ENCODE measurements at places on chromosomes 13 and 19.
A peak's percentile ranks its signal among the peaks of the same experiment; 100 is the strongest.

GRCh38 chr13:83935566-83935965, 53.3 kb upstream of the SLITRK1 start:
- DNase-seq = no peak

DNA sequence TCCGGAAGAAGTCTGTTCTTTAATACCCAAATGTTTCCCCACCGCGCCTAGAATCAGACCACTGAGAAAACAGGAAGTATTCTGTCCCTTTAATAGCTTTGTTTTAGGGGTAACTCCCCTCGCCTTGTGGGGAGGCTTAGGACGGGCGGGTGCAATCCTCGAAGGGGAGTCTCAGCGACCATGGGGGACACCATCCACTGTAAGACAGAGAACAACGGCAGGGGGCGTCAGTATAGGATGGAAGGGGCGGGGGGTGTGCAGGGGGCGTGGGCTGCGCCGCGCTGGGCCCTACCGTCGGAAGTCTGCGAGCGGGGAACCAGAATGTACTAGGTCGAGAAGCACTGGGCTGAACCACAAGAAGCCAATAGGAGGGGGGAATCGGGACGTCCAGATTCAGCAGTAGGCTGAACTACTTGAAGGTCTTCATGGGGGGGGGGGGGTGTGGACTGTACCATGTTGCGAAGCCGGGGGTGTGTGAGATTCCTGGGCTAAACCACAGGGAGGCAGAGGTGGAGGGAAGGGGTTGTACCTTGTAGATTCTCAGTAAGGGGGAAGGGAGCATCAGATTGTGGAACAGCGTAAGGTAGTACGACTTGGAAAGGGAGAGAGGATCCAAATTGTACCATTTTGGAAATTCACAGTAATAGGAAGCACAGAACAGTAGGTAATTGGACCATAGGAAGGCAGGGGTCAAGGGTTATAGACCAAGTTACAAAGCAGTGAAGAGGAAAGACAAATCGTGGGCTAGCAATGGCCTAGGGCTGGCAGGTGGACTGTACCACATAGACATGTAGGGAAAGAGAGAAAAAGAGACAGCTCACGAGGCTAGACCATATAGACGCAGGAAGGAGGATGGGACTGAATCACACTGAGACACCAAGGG, 1.0 kb upstream of the DBP start:
- peak; percentile 83 for DNase-seq

GRCh38 chr13:93260591-93260990, 34.0 kb downstream of the GPC6 start:
- DNase-seq = no peak

DNA sequence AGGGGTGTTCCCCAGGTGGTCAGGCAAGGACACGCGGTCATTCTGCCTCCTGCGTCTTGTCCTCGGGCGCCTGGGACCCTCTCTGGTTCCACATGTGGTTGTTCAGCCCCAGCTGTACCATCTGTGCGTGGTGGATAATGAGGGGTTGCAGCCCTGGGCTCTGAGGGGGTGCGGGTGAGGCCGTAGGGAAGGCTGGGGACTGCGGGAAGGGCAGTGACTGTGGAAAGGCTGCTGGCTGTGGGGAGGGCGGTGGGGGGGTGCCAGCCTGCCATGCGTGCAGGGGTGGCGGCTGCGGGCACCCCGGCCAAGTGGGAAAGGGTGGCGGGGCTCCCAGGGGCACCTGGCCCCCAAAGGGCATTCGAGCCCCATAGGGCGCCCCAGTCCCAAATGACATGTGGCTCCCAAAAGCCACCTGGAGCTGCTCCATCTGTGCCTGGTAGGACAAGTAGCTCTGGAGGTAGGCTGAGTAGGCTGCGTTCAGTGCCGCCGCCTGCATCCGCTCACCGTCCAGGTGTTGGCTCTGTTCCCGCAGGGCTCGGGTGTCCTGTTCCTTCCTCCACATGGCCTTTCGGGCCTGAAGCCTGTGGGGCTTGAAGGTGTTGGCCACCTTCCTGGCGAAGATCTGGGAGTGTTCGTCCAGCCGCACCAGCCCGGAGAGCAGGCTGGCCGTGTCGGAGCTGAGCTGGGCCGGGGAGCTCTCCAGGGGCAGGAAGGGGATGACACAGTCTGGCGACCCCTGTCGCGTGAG, 15.1 kb downstream of the TICAM1 start:
- no peak for DNase-seq

DNA sequence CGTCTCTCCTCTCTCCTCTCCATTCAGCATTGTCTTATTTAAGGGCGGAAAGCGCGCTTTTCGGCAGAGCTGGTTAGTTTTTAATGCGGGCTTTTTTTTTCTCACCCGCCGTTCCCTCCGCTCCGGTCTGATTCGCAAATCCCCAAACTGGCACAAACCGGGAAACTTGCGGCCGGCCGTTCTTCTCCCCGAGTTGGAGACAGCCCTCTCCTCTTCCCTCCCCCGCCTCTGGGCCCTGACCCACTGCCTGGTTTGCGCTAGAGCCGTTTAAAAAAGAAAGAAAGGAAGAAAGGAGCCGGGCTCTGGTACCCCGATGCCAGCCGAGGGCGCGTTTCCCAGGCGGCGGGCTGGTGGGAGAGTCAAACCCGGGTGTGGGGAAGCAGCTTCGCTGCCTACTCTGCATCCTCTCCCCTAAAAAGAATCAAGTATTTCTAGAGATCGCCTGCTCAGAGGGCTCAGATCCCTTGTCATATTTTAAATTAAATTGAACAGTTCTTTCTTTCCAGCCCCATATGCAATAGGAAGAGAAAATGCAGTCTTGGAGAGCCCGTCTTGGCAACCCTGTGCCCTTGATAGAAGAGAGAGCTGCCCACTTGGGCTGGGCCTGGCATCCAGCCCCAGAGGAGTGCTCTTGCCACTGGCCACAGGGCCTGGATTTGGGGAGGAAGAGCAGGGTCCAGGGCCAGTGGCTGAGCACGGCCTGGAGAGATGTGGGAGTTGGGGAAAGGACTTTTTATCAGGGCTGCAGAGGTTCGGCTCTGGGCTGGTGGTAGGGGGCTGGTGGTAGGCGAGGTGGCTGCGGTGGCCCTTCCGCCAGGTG, 19.0 kb downstream of the NFIX start:
- DNase-seq = peak; percentile 25

DNA sequence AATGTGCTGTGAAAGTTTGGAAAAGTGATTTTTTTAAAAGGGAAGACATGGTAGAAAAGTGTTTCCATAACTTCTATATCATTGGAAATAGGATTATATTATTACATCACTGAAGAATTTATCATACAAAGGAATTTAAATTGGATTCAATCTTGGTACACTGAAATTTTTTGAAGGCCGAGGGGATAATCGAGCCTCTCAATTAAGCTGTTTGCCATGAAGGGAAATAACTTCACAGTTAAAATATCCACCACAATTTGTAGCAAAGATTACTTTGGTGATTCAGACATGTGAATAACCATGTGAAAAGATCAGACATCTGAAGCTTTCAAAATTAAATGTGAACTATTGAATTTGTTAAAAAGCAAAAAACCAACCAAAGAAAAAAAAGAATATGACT, 215.3 kb downstream of the KLF5 start:
- DNase-seq = no peak

DNA sequence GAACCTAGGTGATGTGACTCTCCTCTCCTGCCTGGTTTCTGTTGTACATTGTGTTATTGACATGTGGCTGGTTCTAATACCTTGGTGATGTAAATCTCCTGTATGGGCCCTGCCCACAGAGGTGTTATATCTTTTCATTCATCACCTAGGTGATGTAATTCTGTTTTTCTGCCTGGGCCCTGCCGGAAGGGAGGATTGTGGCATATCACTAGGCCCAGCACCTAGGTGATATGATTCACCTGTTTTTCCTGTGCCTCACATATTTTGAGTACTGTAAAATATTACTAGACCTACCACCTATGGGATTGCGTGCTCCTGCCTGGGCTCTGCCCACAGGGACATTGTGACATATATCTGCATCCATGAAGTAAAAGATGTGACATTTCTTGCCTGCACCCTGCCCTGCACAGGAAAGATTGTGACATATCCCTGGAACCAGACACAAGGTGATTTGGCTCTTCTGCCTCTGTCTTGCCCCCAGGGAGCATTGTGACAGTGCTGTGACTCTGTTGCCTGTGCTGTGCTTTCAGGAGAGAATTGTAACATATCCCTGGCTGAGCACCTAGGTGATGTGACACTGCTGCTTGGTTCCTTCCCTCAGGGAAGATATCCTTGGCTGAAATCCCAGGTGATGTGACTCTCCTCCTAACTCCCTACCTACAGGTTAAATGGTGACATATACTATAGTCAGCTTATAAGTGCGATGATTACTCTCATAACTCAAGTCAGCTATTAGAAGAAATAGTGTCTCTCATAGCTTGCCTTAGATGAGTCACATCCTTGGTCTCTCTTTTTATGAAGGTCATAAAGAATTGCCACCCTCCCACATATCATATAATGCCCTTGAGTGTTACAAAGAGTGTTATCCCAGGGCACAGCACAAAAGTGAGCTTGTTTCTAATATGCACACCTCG, 13.3 kb upstream of the ZNF681 start:
- DNase-seq = peak; percentile 27

GRCh38 chr13:47233734-47234133, 336.9 kb upstream of the HTR2A start:
- no peak for DNase-seq

GRCh38 chr19:13718733-13719132, 45.6 kb upstream of the MRI1 start:
- no peak for DNase-seq

DNA sequence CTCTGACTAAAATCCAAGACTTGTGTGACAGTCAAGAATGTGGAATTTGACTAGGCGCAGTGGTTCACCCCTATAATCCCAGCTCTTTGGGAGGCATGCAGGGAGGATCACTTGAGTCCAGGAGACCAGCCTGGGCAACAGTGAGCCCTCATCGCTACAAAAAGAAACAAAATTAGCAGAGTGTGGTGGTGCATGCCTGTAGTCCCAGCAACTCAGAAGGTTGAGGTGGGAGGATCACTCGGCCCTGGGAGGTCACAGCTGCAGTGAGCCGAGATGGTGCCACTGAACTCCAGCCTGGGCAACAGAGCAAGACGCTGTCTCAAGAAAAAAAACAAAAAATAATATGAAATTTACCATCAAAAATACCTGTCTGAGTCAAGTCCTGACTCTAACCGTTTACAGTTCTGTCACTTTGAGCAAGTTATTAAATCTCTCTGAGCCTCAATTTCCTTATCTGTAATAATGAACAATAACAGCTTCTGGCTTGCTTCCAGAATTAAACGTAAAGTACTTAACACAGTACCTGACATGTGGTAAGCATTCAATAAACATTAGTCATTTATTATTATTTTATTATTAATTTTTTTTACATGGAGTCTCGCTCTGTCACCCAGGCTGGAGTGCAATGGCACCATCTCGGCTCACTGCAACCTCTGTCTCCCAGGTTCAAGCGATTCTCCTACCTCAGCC, 204.6 kb upstream of the TSC22D1 start:
- no peak for DNase-seq

DNA sequence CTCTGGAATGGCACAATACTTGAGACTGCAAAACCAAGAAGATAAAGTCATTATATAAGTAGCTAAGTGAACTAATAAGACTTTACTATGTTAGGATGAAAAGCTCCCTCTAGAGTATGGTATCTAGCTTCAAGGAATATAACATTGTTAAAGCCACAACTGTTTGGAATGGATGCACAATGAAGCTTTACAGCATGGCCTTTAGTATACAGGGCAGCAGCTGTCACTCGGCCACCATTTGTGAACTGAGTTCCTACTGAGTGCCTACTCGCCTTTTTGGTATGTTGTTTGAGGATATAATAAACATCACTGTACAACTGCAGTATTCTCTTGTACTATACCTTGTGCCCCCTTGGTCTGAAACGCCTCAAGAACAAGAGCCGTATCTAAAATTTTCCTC, 6.8 kb downstream of the ALG5 start:
- DNase-seq = no peak

DNA sequence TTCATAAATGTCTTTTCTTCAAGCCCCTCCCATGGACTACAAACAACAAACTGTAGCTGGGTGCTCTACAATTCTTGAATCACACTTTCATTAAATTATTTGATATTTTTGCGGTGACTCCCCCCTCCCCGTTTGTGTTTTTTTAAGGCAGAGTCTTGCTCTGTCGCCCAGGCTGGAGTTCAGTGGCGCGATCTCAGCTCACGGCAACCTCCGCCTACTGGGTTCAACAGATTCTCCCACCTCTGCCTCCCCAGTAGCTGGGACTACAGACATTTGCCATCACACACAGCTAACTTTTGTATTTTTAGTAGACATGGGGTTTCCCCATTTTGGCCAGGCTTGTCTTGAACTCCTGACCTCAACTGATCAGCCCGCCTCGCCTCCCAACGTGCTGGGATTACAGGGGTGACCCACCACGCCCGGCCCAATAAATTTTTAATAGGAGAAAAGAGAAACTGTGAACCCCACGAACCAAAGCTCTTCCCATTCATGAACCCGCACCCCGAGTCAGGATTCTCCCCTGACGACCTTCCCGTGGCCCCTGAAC, 703 bp downstream of the ZNF506 start:
- peak; percentile 36 for DNase-seq

- DNase-seq = no peak
Observed at GRCh38 chr13:85816413-85816812, 17.2 kb upstream of the SLITRK6 start.

DNA sequence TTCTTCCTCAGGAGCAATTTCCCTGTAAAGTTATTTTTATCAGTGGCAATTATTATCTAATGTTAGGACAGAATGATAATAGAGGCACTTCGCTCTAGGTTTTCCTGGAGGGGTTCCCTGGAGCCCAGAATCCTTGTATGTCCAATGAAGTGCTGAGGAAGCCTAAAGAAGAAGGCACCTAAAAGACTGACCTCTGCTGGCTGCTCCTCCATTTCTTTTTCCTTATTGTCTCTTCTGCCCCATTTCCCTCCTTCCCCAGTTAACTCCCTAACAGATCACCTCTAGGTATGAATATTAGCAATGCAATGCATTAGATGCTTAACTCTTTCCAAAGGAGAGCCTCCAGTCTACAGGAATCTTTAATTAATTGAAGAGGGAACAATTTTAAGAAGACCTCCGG, 985.4 kb downstream of the DIAPH3 start:
- DNase-seq = no peak

DNA sequence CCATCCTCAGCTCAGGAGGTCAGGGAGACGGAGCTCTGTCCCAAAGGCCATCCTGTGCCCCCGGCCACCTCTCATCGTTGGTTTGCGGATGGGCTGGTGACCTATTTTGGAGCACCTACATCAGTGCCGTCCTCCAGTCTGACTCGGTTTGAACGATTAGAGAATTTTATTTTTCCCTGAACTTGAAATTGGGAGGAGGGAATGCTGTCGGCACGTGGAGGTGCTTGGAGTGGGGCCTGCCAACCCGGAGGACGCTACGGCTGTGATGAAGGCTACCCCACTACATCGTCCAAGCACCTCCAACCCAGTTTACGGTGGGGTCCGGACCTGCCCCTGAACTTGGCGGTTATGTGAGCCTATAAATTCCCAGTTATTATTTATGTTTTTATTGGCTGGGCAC, 3.0 kb upstream of the ZNF554 start:
- no peak for DNase-seq
